CD4-positive, alpha-beta T cell treated with Interleukin-15 for 4 hours (primary cell): ENCODE measurements at places on chromosomes 6 and 20.

GRCh38 chr6:39157511-39157910 lies 42.5 kb upstream of the SAYSD1 start:
- DNase-seq: no peak

GRCh38 chr20:301886-302848 lies 4.8 kb downstream of the ZCCHC3 start:
- DNase-seq: no peak

- DNase-seq: no peak
Measured at GRCh38 chr20:14989535-14990290, 652.3 kb upstream of the FLRT3 start.

GRCh38 chr6:119541132-119541905 lies 191.8 kb upstream of the MAN1A1 start:
- no peak for DNase-seq

DNA sequence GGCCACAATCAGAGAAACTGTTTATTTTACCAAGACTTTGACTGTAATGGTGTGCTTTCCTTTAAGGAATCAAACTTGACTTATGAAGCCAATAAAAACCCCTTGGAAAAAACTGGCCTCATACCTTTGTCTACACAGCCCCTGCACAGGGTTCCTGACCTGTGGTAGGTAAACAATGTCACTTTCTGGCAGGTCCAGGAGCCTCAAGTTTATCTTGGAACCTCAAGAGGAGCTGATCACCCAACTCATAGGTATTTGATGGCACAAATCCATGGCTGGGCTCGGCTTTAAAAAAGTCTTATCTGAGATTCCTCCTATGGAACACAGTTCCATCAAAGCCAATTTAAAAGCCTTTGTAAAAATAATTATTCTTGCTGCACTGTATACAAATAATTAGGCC lies 61.0 kb downstream of the AGPAT4 start:
- DNase-seq: no peak
